ENCODE measurements at places on chromosomes 3 and 15.

DNA sequence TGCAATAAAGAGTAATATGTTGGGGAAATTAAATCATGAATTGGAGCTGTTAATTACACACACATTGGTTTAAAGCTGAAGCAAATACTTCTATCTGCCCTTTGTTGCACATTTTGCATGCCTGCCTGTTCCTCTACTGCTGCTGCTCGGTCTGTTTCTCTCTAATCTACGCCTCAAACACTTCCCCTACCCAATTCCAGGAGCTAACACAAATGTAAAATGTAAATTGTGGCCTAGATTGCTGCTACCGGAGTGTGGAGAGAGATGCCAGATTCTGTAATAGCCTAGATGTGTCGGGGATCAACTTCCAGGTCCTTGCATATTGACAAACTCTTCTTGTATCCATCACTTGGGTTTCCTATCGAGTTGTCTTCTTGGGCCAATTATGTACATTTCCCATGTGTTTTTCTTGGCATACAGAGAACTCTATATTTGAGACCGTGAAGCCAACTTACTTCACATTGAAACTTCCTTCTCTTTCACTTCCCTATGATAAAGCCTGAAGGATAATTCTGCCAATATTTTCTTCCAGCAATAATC, 450.4 kb upstream of the NR2F2 start:
- no peak for DNase-seq

DNA sequence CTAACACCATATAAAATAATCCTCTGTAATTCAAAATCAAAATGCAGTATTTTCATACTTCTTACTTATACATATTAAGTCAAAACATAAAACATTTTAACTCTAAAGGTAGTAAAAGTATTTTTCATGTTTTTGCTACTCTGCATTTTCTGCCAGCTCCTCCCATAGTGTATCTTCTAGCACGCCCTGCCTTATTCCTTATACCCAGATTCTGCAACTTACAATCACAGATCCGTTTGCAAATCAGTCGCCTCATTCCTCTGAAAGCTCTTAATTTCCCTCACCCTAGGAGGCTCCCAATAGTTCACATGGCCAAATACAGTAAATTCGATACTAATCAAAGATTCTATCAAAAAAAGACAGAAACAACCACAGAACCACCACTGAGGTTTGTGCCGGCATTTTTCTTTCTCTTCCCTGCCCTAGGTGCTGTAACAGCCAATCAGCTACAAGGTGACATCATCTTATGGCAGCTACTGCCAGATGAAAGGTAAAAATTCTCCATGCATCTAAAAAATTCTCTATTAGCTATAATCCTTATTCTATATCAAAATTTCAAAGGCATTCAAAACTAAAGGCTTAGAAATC, 72.9 kb downstream of the CLASP2 start:
- peak; percentile 8 for DNase-seq

DNA sequence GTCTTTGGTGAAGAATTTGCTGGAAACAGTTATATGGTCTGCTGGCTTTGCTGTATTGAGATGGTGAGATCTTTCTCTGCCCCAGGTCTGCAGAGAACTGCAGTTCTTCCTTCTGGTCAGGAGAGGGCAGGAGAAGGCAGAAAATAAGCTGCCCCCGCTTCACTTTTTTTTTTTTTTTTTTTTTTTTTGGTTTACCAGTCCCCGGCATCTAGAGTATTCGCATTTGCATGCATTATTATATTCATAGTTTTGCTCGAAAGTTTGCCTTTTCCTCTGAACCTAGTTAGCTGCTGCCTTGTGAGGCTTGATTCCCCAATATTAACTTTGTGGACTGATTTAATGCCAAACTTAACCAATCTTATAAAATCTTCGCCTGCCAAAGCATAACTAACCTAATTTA, 10.6 kb upstream of the PARL start:
- peak; percentile 79 for DNase-seq

GRCh38 chr3:54874816-54875556, 52.9 kb downstream of the LRTM1 start:
- DNase-seq = no peak

- DNase-seq = no peak
Observed at GRCh38 chr15:38080651-38081275, 146.3 kb downstream of the TMCO5A start.

GRCh38 chr3:167843481-167843880, 108.0 kb downstream of the SERPINI1 start:
- no peak for DNase-seq

DNA sequence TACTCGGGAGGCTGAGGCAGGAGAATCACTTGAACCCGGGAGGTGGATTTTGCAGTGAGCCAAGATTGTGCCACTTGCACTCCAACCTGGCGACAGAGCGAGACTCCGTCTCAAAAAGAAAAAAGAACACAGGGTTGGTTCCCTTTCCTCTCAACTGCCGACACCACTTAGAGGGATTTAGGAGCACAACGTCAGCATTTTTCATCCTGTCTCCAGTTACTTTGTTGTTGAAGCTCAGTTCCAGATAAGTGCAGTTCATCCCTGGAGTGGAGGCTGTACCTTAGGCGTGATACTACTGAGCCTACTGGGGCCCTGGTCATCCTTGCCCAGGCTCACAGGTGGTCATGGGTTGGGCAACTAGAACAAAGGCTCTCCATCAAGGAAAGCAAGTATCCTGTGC, 15.3 kb upstream of the GK5 start:
- DNase-seq = no peak

DNA sequence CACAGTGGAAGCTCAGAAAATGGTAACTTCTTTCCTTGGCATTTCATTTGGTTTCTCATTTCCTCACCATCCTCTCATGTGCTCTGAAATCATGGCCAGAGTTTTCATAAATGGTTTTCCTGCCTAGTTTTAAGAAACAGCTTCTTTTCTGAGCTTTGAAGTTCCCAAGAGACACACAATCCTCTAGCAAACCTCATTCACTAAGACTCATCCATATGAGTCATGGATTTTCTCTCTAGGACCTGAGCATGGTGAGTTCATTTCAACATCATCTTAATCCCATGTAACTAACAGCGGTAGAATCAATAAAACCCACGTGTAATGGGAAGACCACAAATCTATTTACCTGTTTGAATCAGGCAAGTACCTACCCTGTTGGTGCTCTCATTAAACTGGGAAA, 274.5 kb upstream of the LRTM1 start:
- DNase-seq = peak; percentile 11

- no peak for DNase-seq
Observed at GRCh38 chr3:12894629-12895028, 53.3 kb upstream of the RPL32 start.

DNA sequence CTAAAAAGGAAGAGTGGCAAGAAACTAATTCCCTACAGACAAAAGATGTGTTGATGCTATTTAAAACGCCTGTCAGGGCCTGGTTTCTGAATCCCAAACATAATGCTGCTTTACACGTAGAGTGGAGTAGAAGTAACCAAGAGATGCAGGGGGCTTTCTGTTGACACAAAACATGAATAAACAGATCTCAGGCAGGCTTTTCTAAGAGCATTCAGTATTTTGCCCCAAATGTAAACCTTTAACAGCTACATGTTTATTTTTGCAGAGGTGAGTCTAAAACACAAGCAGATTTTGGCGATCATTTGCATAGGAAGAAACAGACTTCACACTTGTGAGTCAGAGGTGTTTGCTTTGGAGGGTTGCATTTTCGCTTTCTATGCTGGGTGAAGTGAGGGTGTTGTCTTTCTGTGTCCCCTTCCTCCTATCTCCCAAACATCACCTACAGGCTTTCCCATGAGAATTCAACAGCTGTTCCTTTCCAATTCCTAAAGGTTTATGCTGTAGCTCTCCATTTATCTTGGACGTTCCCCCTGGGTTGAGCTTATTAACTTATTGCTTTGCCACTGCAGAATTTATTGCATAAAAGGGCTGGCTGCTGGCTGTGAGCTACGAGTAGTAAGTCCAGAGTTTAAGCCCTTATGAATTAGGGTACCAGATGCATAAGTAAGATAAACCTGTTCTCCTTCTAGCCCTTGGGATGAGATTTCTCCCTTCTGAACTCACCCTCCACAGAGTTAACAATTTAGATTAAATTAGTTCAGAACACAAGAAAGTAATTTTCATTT, 156.7 kb downstream of the DIPK2A start:
- no peak for DNase-seq

DNA sequence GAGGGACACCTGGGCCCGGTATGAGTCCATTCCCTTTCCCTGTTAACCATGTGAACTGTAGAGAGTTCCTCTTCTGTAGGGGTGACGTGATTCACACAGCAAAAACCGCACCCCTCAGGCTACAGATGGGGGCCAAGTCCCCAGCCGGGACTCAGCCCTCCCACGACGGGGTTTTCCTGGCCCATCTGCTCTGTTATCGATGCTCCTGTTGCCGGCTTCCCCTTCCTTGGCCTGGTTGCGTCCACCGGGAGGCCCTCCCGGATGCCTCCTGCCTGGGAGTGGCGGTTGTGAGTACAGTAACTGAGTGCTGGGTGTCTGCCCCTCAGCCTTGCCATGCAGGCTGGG, 817 bp upstream of the PLXNA1 start:
- DNase-seq = no peak

- DNase-seq = peak; percentile 42
Observed at GRCh38 chr15:50028326-50028725, 90.7 kb downstream of the ATP8B4 start.

DNA sequence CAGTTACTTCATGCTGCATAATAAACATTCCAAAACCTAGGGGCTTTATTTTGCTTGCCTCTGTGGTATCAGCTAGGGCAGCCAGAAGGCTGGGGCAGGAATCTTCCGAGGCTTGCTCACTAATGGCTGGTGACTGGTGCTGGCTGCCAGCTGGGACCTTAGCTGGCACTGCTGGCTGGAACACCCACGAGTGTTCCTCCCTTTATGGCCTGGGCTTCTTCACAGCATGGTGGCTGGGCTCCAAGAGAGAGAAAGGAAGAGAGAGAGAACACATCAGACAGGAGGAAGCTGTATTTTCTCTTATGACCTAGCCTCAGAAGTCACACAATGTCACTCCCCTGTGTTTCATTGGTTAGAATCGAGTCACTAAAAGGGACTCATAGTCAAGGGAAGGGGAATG, 23.9 kb upstream of the CDCP1 start:
- no peak for DNase-seq

GRCh38 chr3:77536038-77536775, 496.3 kb downstream of the ROBO2 start:
- no peak for DNase-seq

GRCh38 chr3:184691397-184692231, 20.2 kb downstream of the MAGEF1 start:
- DNase-seq = no peak

- no peak for DNase-seq
Observed at GRCh38 chr3:156816091-156816793, 9.9 kb upstream of the LEKR1 start.

DNA sequence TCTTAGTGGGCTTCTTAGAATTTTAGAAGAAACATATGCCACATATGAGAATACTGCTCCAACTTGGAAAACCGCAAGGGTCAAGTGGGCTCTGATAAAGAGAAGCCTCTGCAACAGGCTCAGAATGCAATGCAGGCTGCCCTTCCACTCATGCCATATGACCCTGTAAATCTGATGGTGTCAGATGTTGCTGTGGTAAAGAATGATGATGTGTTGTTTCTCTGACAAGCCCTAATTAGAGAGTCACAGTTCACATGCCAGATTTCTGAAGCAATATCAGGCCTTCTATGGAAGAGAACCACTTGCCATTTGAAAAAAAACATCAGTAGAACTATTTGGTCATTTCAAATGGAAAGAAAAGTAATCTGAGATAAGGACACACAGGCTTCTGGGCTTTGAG, 749.6 kb downstream of the AGBL1 start:
- DNase-seq = no peak

- no peak for DNase-seq
Observed at GRCh38 chr3:46853441-46854415, 9.5 kb downstream of the MYL3 start.
